ENCODE measurements at places on chromosomes 13 and 19. TPM values are rescaled to one million over a fixed set of nuclear protein-coding genes. Genes with fewer than 3 reads are reported as not detected.

DNA sequence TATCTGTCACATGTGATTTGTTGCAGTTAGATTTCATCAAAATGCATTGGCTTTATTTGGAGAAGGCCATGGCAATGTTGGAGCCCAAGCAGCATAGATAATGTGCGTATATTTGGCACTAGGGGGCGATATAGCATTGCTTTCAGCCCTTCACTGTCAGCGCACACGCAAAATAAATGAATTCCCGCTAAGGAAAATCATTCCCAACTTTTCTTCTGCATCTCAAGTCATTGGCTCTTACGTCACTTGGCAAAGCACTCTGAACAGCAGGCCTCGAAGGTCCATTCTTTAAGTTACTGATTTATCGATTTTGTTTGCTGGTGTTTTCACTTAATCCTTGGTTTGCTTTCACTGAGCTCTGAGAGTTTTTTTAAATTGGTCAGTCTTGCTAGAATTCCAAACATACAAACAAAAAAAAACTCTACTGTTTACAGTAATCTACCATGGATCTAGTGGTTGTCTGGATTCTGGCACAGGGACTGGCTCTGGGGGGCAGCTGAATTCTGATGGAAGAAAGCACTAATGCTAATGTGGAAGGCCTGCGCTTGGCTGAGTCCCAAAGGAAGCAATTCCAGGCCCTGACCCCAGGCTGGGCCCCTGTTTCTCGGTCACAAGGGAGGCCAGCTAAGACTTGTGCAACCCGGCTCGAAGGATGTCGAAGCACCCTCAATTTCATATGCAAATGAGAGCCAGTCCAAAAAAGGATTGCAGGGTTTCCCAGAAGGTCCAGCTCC is 97.7 kb upstream of the IPO5 start:
- peak; percentile 44 for DNase-seq

- DNase-seq, result no peak
Observed at GRCh38 chr13:45198041-45198440, 2.8 kb downstream of the KCTD4 start.

- no peak for DNase-seq
Observed at GRCh38 chr13:45411631-45412030, 6.5 kb downstream of the SLC25A30 start.

GRCh38 chr13:75489502-75490263 is 7.7 kb upstream of the TBC1D4 start:
- no peak for DNase-seq

DNA sequence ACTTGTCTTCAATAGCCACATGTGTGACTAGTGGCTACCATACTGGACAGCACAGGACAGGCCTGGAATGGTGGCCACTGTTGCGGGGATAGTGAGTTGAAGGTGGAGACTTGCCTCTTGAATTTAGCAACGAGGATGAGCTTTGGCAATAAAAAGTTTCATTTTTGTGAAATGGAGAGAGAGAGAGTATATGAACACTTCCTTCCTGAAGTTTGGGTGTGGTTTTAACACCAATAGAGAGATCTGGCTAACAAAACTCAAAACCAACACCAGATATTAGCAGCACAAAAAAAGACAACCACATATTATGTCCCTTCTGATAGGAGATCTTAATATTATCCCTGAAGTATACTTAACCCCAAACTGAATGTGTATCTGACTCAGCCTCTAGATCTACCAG is 6.3 kb upstream of the LRFN3 start:
- no peak for DNase-seq

DNA sequence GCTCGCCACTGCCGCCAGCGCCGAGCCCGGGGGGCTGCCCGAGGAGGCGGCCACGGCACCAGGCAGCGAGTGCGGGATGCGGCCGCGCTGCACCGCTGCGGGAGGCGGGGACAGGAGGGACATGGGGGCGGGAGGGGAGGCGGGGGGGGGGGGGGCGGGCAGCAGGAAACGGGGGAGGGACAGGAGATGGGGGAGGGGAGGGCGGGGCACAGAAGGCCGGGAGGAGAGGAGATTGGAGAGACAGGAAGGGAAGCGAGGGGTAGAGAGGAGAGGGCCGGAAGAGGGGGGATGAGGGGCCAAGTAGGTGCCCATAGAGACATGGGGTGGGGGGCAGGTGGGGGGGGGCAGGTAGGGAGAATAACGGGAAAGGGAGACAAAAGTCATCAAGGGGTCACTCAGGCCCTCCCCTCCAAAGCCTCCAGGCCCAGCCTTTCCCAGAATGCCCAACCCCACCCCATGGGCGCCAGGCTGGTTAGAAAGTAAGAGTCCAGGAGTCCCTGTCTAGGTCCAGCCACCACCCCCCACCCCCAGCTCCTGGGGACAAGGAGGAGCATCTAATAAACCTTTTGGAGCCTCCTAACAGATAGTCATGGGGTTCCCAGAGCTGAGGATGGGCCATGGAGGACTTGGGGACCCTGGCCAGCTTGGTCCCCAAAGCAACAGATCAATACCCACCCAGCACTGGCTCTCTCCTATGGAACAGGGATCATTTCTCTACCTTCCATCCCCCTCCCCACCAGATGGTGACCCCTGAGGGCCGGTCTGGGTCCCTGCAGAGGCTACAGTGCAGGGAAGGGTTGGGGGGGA is 9.5 kb downstream of the NR2F6 start:
- DNase-seq, result no peak

DNA sequence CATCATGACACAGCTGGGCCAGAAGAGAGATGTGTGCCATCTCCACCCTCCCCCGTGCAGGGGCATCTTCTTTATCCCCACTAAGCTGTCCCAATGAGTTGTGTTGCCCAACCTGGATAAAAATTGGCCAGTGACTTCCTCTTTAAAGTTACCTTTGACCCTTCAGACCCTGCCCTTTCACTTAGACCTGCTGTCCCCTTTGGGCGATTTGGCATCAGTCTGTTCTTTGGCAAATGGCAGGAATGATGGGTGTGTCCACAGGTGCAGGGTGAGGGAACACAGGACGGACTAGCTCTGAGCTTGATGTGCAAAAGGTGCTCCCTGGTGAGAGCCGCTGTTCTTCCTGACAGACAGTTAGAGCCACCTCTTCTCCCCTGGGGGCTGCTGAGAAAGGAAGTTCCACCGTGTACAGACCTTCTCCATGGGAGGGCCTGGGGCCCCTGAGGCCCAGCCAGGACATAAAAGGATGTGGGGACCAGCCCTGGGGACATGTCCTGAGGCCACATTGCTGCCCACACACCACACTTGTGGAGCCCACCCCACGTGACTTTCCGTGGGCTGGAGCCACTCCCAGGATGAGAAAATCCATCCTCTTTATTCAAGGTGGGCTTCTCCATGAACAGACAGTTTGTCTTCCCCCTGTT is 1.7 kb downstream of the CYP4F8 start:
- no peak for DNase-seq

- DNase-seq, result peak; percentile 84
Observed at GRCh38 chr13:33611121-33611805, 206.7 kb upstream of the RFC3 start.

DNA sequence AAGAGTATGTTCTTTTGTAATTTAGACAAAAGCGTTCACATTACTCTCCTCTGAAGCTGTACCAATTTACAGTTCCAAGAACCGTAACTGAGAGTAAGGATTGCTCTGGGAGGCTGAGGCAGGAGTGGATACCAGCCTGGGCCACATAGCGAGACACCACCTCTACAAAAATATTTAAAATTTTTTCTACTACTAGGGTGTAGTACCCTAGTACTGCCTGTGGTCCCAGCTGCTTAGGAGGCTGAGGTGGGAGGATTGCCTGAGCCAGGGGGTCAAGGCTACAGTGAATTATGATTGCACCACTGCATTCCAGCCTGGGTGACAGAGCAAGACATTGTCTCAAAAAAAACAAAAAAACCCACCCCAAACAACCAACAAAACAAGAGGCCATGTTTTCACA is 12.1 kb upstream of the CYP2A6 start:
- no peak for DNase-seq

- no peak for DNase-seq
Observed at GRCh38 chr13:26864576-26864975, 104.0 kb upstream of the GPR12 start.

SYCN gene
- not detected for total RNA-seq

DNA sequence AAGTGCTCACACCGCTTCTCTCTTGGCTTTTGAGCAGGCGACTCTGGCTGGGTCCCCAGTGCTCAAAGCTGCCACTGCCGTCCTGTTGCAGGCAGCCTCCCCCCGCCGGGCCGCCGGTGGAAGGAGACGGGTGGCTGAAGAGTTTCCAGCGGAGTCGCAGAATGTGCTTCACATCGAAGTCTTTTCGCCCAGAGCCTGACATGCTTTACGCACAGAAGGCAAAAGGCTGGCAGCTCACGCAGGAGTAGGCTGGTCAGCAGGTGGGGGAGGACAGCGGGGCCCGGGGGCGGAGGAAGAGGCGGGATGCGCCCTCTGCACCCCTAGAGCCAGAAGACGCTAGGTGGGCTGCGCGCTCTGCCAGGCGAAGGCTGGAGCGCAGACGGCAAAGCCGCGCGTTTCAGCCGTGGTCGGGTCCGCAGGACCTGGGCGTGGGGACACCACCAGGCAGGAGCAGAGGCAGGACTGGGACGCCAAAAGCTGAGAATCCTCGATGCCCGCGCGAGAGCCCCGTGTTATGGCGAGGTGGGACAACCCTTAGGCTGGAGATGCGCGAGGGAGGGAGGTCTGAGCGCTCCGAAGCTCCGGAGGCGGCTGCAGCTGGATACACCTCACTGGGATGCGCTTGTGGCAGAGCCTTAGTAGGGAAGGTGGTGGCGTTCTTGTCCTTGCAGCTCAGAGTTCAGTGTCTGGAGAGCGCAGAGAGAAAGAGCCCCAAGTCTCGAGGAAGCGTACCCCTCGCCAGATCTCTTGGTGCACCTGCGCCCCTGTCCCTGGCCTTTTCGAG is at the start of gene ATXN8OS:
TSS of gene ATXN8OS (plus strand) at position 329 of the 784 bp plus-strand sequence.
- DNase-seq, result no peak

DNA sequence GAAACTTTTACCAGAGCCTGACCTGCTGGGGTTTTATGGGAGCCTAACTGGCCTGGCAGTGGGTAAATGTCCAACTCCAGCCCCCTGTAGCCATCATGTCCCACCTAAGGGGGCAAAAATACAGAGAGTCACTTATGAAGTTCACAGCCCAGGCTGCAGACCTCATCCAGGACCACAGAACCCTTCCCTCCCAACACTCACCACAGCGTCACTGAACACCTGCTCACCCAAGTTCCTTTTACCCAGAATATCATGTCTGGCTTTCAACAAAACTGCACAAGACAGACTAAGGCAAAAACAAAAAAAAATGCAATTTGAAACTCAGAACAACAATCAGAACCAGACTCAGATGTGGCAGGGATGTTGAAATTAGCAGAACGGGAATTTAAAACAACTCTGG is 6.4 kb downstream of the CEACAM3 start:
- no peak for DNase-seq

DNA sequence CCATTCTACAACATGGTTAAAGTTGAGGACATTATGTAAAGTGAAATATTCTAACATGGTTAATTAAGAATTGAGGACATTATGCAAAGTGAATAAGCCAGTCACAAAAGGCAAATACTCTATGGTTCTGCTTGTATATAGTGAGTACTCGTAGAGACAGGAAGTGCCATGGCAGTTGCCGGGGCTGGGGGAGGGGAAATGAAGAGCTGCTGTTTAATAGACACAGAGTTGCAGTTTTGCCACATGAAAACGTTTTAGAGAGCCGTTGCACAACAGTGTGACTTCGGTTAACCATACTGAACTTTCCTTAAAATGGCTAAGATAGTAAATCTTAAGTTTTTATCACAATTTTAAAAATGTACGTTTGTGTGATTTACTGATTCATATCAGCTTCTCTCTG is 176.9 kb downstream of the SHISA2 start:
- DNase-seq, result no peak

SLC6A16 gene
- total RNA-seq, result 2.0 TPM

UHRF1 gene
- 3.6 TPM for total RNA-seq

DNA sequence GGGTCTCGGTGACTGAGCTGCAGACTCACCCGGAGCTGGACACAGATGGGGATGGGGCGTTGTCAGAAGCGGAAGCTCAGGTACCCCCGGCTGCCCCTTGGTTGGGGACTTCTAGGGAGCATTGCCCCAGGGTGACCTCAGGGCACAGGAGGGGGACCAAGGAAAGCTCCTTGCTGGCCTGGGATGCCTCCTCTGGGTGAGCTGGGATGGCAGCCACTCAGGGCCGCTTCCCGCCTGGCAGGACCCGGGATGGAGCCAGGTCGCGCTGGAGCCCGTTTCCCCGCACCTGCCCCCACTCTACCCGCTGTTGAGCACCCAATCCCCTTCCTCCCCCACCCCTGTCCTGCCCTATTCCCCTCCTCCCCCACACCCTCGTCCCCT is 10.8 kb downstream of the PRKCSH start:
- no peak for DNase-seq

HIF3A gene
- total RNA-seq, result 53.0 TPM

DNA sequence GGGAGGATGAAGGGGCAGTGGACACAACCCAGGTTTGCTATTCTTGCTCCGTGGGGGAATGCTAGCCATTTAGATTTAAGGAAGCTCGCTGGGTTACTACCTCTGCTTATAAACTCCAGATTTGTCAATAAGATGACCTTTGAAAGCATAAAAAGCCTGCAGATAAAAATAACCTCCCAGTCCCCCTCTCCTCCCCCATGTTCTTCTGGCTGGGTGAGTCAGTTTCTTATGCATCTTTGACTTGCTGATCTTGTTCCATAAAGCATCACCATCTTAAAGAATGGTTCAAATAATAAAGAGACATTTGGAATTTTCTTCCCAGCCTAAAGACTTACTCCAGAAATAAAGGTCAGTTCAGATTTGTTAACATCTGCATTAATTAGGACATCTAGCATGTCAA is 118.3 kb upstream of the RNF113B start:
- no peak for DNase-seq

ZNF132 gene
- 7.3 TPM for total RNA-seq

STOML3 gene
- not detected for total RNA-seq

DNA sequence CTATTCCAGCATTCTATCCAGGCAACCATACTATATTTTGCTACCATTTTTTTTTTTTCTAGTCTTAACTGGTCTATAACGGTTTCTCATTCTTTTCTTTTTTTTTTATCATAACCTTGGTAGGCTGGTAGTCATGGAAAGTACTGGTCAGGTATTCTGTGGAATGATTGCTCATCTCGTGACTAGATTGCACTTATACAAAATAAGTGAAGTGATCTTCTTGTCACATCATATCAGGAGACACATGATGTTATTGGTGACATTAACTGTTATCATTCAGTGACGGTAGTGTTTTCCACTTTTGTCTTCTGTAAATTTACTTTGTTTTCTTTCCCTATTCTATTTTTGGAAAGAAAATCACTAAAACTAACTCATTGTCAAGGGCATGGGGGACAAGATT is 239.3 kb upstream of the SLITRK6 start:
- DNase-seq, result no peak

DNA sequence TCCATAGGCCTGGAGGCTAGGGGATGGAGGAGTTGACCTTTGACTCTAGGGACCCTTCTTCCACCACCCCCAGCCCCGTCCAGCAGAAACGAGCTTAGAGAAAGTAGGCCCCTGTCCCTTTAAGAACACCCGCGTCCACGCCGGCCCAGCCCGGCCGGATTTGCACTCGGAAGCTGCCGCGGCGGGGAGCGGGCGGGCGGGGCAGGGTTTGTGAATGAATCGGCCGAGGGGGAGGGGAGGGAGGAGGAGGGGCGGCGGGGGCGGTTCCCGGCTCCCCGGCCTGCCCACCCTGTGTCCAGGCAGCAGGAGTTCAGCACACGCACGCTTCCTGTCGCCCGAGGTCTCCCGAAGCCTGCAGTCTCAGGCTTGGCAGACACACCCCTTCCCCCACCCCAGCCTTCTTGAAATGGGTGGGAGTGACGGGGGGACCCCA is 1.5 kb downstream of the UNC13A start:
- peak; percentile 69 for DNase-seq

ZNF221 gene
- total RNA-seq, result 5.2 TPM

SIGLEC12 gene
- 1.1 TPM for total RNA-seq

Data from left cardiac atrium (tissue), 4 donors.